Cortex of kidney (tissue), 1 donor: ENCODE measurements at places on chromosomes 13 and 19.

DNA sequence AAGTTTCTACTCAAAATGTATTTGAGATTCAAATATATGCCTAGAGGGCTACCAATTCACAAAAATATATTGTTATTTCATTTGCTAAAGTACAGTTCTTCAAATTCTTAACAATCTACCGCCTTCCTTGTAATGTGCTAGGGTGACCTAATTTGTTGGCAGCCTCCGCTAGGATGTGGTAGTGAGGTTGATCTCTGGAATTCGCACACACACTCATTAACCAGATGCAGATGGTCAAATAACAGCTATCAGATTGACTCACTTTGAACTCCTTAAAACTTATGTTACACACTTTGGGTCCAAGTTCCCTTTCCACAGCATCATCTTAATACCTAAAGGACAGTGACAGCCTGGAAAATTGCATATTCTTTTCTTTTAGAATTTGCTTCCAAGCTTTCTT lies 367.3 kb downstream of the DCT start:
- no peak for DNase-seq

DNA sequence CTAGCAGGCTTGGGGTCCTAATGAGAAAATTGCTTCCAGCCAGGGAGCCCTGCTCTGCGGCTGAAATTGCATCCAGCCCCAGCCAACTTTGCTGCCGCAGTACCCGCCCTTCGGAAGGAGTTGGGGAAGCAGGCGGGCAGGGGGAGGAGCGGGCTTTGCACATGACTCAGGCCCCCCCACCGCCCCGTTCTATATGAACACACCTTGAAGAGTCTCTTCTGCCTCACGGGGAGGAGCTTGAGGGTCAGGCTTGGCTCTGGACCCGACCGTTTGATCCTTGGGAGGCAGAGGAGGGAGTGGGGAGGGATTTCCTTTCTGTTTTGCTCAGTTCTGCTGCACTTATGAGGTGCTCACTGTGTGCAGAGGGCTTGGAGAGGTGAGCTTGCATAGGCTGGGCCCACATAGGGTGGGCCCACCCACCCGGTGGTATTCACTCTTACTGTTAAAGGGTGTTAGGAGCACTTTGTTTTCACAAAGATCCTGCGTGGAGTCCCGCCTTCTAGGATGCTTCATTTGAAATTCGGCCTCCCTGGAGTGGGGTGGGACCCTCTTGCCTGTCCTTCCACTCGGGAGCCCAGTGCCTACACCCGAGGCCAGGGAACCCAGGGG lies 46.5 kb downstream of the LYL1 start:
- no peak for DNase-seq

DNA sequence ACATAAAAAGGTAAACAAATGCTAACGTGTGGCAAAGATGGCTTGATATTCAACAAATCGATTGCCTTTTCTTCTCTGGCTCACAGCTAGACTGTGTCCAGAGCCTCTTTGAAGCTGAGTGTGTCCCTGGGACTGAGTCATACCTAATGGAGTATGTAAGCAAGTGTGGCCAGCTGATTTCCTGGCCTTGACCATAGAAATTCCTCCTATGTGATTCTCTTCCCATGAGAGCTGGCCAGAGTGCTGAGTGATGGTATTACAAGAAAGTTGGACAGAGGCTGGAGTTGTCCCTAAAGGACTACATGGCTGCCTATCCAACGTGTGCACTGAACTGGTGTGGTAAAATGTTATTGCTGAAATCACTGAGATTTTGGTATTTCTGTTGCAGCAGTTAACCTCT lies 320.1 kb upstream of the SLC10A2 start:
- no peak for DNase-seq

DNA sequence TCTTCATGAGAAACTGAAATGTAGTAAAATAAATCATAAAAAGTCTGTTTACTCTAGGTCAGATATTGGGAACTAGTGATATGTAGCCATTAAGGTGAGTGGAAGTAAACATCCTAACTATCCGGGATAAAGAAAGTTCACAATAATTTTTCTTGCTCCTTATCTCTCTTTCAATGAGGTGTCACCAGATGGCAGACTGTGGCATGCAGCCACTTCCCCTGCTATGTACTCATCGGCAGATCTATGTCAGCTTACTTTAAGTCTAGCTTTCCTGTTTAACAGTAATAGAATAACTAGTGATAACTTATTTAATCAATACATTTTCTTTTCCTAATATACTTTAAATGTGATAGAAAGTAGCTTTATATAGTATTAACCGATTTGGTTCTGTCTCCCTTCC lies 181.9 kb downstream of the NDFIP2 start:
- no peak for DNase-seq

DNA sequence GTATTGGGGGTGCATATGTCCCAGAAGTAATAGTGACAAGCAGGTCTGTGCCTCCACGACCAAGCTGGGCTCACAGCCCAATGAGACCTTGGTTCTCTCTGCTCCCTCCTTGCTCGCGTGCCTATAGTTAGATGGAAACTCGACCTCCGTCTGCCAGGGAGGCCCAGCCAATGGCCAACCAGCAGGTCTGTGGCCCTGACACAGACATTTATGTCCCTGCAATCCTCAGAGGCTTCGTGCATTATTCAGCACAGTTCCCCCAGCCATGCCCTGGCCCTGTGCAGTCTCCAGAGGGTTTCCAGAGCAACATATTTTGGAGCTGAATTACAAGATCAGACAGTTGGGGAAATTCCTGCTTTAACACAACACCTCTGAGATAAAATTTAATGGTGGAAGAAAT lies 105.1 kb downstream of the UQCRFS1 start:
- no peak for DNase-seq

GRCh38 chr13:98938801-98939200 lies 39.1 kb downstream of the DOCK9 start:
- DNase-seq, result no peak

- no peak for DNase-seq
Measured at GRCh38 chr19:39845584-39845932, 621 bp downstream of the FBL start.

DNA sequence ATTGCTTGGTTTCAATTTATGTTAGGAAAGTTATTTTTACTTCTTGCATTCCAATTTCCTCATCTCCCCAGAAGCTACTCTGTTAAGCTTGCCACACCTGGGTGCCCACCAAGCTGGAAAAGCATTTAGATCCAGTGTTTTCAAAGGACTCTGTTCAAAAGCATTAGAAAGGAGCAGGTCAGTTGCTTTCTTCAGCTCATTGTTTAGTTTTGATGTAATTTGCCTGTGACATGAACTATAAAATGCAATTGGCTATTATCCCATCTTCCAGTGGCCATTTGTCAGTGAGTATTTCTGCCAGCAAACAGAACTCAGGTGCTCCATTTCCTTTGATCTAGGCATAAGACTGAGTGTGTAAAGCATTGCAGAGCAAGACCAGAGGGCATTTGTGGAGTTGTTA lies 46.7 kb upstream of the RNF113B start:
- DNase-seq, result no peak

- DNase-seq, result peak; percentile 28
Measured at GRCh38 chr13:113208421-113209335, at the start of gene PCID2. Gene PCID2, minus strand, starts transcription at chr13:113208669. Its CDS starts 35 bp downstream, at chr13:113208634.

- DNase-seq, result no peak
Measured at GRCh38 chr13:53124623-53125022, 96.0 kb downstream of the OLFM4 start.

DNA sequence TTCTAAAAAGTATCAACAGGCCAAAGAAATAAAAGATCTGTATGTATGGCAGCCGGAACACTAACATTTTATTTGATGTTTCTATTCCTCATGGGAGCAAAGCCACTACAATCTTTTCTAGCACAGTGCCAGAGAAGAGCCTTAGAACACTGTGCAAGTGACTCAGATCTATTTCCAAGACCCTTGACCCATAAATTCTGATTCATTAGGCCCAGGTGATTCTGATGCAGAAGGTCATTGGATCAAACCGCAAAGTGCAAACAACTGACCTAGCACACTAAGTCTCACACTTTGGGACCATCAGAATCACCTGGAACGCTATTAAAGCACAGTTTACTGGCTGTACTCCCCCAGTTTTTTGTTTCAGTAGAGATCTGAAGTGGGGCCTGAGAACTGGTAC lies 87.6 kb downstream of the MYCBP2 start:
- no peak for DNase-seq

DNA sequence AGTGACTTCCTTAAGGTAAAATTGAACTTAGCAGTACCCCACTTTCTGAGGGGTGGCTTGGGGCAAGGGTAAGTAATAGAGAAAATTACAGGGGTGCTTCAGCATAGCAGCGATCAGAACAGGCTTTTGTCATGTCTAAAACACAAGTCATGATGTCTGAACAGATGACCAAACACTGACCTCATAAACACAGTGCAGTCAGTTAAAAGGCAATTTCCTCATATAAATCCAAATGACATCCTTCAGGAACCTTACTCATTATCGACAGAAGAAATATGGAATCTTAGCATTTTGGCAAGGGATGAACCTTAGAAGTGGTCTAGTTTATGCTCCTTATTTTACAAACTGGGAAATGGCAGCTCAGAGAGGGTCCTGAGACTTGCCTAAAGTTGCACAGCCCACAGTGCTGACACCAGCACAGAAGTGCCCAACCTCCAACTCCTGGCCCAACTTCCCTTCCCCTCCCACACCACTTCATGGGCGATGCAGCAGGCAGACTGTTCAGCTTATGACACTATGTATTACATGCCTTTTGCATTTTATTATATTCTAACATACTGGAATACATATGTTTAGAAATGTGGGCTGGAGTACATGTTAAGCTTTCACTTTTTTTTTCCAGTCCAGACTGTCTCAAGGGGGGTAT lies 3.6 kb downstream of the GJA3 start:
- DNase-seq, result no peak

DNA sequence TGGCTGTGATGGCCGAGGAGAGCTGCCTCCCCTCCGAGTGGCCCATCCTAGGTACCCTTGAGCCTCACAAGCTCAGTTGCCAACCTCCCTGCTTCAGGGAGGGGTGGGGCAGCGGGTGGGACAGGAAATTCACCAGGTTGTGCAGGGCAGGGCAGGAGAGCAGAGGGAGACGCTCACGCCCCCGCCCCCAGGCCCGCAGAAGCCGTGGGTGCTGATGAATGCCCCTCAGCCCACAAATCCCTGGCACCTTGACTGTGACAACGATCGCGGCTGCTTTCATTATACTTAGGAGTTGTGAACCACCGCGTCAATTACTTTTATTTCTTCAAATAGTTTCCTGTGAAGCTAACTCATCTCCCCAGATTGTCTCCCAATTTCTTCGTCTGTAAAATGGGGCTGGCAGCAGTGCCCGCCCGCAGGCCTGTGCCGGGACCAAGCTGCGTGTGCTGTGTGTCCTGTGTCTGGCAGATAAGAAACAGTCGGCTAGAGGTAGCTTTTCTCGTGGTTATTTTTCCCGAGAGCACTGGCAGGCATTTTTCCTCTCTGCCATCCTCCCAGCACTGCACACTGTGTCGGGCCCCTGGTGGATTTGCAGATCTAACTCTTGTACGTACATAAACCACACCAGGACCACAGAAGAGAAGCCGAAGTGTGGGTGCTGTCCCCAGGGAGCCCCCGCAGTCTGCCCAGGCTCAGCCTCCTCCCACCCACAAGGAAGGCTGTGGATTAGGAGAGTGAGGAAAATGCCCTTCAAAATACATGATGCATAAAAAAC lies 7.9 kb upstream of the RASA3 start:
- DNase-seq, result no peak

DNA sequence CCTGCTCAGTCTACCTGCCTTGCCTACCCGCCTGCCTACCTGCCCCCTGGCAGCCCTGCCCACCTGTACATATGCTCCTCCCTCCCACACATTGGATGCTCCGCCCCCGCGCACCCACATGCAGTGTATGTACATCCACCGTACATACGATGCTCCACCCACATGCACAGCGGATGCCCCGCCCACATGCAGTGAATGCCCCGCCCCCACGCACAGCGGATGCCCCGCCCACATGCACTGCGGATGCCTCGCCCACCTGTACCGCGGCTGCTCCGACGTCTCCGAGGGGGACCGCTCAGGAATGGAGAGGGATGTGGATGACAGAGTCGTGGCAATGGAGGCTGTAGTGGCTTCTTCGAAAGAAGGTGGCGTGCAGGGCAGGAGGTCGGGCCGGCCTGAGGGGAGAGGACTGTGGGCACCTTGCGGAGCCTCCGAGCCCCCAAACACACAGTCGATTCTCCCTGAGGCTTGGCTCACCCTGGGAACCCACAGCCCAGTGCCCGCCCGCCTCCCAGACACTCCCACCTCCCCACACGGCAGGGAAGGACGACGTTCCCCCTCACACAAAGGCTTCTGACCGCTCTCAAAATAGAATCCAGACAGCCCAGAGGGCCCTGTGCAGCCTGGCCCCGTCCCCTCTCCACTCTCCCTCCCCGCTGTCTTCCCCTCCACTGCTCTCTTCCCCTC lies 16.5 kb upstream of the CACTIN start:
- DNase-seq, result no peak

GRCh38 chr13:44718467-44718866 lies 142.3 kb upstream of the TSC22D1 start:
- DNase-seq, result no peak

DNA sequence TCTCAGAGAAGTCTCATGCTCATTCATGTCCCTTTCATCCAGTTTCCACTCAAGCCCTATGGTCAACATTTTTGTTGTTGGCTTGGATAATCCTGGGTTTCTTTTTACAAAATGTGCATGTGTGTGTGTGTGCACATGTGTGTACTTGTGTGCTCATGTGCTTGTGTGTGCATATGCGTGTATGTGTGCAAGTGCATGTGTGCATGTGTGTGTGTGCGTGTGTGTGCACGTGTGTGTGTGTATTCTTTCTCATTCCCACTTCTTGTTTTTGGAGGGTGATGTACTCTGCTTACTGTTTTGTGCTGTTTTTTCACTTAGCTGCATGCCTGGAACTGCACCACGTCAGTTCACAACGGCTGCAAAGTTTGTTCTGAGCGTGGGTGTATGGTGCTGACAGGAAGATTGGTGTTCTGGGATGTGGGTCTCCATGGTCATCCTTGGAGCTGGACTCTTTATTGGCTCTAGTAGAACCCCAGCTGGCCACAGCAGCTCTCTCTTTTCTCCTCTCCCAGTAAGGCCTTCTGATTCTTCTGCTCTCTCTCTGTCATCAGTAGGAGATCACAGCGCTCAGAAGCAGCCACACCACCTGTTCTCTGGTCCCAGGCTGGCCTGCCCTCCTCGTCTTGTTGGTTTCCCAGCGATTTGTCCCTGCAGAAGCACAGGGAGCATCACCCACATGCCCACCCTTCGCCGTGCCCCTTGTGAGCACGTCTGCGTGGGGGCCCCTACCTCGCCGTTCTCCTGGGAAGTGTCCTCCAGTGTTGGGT lies 60.8 kb downstream of the SOX1 start:
- no peak for DNase-seq

DNA sequence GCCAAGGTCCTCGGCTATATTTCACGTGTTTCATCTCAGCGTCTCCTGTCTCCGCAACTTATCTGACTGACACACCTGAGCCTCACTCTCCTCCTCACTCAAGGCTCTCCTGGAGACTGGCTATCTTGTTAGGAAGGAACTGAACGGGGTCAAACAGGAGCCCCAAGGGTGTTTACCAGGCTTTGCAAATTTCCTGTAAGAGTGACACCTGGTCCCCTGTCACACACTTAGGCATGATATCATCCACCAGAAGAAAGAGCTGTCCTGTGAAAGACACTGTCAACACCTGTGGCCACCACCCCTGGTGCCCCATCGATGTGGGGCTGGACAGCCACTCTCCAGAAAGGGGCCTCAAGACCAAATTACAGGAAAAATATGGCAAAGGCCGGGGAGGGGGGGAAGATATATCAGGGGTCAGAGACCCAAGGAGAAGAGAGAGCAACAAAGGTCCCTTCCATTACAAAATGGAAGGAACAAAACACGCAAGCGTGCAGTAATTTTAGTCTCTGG lies 2.9 kb downstream of the CD70 start:
- no peak for DNase-seq
